ENCODE measurements at places on chromosomes 3 and 15. TPM values are rescaled to one million over a fixed set of nuclear protein-coding genes. Genes with fewer than 3 reads are reported as not detected.

Gene SLCO3A1
- total RNA-seq, result 0.83 TPM

Gene PATL2
- total RNA-seq, result not detected

Gene NOX5
- 0.07 TPM for total RNA-seq

Gene OTOL1
- not detected for total RNA-seq

Gene SNRK
- total RNA-seq, result 99.9 TPM

Gene MST1R
- total RNA-seq, result 1.5 TPM

Gene MAP1A
- total RNA-seq, result 2.1 TPM

Gene CLDND1
- 93.1 TPM for total RNA-seq

Gene ONECUT1
- total RNA-seq, result not detected

Gene SKOR1
- 0.15 TPM for total RNA-seq

Gene EFCAB12
- 0.25 TPM for total RNA-seq

Gene CHCHD6
- 13.4 TPM for total RNA-seq

Gene PCLAF
- 54.7 TPM for total RNA-seq

Measured in endothelial cell of umbilical vein (primary cell).